Dermis blood vessel endothelial cell (primary cell): ENCODE measurements at places on chromosomes 13 and 19. TPM values are rescaled to one million over a fixed set of nuclear protein-coding genes. Genes with fewer than 3 reads are reported as not detected.

DNA sequence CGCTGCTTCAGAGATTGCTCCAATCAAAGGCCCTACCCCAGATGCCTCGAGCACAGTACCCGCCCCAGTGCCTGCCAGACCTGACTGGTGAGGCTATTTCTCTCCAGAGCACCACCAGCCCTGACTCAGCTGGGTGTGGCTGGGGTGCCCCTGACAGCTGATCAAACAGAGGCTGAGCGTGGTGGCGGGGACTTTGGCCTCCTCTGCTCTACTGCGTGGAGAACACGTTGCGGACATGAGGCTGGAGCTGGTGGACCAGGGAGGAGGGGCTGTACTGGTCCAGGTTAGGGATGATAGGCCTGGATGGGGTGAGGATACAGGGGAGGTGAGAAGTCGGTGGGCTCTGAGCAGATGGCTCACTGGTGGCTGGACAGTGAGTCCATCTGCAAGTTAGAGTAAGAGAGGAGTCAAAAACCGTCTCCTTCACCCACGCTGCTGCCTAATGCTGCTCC is 3.5 kb upstream of the DOCK6 start:
- DNase-seq = peak; percentile 51

GRCh38 chr13:113371061-113371460 is 7.1 kb upstream of the GRTP1 start:
- DNase-seq = no peak

DNA sequence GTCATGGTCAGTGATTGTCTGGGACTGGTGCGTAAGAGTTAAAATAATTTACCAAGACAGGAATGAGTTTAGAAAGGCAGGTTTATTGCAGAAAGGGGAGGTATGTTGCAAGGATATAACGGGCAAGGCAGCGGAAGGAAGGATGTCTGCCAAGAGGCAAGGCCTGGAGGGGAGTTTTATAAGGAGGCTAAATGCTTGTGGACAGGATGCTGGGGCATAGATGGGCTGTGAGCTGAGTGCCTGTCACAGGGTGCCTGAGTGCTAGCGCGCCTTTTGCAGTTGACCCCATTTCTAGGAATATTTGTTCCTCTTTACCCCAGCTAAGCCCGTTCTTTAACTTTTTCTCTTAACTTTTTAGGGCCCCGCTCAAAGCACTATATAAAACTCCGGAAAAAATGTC is 58.7 kb downstream of the TEX26 start:
- DNase-seq = no peak

GRCh38 chr19:29854033-29854432 is 42.2 kb downstream of the CCNE1 start:
- DNase-seq = no peak

DNA sequence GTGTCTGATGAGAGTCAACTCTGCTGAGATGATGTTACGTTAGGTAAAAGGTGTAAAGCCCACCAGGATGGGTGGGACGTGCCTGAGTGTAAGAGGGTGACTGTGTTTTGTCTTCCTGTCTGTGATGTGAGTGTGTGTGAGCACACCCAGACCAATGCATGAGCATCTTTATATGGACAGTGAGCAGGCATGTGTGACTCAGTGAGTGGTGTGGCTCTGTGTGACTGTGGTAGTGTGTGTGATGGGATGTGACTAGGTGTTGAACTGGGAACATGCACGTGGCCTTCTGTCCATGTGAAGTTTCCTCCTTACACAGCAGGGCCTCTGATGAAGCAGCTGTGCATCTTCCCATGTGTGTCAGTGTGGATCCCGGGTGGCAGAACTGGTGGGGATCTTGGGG is 17.8 kb upstream of the LGALS16 start:
- no peak for DNase-seq

GRCh38 chr19:19110410-19111135 is 27.7 kb downstream of the TMEM161A start:
- DNase-seq = peak; percentile 50

DNA sequence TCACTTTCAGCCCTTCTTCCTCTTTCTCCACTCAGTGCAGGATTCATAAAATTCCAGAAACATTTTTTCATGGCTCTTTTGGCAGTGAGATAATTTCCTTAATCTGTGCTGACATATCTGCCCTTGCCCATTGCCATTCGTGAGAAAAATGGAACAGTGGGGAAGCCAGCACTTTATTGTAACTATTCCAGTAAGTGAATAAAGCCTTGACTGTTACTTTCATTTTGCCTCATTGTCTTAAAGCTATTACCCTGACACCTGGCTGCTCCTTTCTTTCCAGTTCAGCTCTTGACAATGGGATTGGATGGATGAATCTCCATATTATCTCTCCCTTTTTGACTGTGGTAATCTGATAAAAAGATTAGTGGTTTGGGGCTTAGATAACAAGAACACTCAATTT is 1068.1 kb upstream of the PCDH20 start:
- no peak for DNase-seq

DNA sequence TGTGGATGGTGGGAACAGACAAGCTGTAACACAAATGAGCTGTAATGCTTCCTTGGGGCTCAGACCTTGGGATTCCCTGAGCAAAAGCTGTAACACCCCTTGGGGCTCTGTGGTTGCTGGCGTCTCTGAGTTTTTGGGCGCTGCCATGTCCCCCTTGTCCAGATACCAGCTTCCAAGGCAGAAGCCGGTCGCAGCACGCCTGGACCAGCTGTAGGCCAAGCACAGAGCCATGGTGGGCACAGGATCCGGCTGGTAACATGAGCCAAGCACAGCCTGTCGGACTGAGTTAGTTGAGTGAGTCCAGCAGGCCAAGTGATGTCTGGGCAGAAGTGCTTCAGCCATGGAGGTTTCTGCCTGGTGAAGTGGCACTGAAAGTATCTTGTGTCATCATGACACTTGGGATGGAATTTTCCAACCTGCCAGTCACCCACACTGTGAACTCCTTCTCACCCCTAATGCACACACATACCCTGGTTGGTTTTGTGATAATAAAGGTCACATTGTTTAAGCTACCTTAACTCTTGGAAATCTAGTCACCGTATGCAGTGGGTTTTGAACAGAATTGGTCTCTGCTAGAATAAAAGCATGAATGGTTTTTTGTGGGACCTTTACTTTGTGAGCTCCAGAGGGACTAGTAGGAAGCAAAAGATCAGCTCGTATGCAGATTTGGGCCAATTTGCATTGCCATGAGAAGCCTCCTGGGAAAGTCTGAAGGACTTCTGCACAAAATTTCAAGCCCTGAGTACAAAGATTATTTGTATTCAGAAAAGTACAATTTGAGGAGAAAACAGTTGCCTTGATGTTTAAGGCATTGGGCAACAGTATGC is 7.0 kb upstream of the ZNF17 start:
- DNase-seq = no peak

- DNase-seq = no peak
These were observed 24.0 kb downstream of the SKA3 start for GRCh38 chr13:21152251-21152899.

DNA sequence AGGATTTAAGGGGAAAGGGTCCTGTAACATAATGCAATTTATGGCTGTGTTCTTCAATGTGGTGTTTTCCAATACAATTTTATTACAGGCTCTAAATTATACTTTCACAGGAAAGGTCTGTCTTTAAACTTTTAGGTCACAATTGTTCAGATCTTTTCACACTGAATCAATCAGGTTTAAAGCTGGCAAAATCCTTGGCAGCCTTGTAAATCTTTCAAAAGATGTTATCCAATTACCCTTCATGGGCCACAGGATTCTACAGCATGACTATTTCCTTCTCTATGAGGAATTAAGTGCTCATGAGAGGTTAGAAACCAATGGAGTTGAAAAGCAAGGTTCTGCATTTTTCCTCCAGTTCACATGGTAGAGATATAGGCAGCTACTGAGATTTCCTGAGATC is 211.5 kb upstream of the MIR17HG start:
- no peak for DNase-seq

DNA sequence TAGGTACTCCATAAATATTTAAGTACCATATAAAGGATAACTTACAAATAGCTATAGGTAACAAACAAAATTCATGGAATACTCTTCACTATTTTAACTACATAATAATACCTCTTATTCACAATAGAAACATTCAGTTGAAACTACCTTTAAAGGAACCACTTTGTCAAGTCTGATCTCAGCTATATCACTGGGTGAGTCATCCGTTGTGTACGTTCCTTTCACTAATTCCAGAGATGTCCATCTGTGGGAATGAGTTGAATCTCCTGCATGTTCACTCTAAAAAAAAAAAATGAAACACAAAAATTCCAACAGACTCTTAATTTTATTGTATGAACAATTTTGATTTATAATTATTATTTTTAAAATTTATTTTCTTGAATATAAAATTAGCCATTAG is 149.4 kb upstream of the FBXL3 start:
- peak; percentile 9 for DNase-seq

DNA sequence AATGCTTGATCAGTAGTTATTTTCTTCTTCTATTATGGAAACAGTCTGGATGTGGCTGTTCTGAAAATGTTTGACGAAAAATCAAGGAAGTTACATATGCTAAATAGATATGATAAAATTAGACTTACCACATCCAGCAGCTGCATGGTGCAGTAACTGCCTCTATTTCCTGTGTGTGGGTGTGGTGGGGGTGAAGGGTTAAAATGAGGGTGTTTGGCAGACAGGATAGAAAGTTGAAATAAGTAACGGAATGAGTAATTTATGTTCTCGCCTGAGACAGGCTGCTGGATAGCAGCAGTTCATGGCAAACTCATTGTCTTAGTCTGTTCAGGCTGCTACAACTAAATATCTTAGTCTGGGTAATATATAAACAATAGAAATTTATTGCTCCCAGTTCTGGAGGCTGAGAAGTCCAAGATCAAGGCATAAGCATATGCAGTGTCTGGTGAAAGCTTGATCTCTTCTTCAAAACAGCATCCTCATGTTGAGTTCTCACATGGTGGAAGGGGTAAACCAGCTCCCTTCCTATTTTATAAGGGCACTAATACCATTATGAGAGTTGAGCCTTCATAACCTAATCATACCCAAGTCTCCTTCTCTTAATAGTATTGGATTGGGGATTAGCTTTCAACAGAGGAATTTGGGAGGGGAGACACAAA is 1248.9 kb downstream of the SLITRK5 start:
- no peak for DNase-seq

DNA sequence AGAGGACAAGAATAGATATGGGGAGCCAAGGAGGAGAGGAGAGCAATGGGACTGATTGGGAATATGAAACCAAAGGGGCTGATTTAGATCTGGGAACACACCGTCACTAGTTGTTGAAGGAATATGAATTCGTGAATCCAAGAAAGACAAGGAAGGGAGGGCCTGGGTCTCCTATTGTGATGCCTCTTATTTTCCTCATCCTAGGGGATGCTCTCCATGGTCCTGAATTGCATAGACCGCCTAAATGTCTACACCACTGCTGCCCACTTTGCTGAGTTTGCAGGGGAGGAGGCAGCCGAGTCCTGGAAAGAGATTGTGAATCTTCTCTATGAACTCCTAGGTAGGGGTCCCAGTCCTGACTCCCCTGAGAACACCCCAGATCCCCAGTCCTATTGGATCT is 21.5 kb downstream of the RYR1 start:
- DNase-seq = peak; percentile 41

GRCh38 chr19:33552928-33553279 is 31.3 kb upstream of the PEPD start:
- DNase-seq = no peak

DNA sequence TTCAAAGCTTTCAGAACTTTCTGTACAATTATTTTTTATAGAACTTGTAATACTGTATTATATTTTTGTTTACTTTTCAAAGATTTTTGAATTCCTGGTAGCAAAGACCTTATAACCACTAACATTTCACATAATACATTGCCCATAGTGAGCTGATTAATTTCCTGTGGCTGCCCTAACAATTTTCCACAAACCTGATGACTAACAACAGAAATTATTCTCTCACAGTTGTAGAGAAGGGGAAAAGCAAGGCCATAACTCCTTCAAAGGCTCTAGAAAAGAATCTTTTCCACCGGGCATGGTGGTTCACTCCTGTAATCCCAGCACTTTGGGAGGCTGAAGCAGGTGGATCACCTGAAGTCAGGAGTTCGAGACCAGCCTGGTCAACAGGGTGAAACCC is 19.1 kb downstream of the KLF12 start:
- peak; percentile 81 for DNase-seq

DNA sequence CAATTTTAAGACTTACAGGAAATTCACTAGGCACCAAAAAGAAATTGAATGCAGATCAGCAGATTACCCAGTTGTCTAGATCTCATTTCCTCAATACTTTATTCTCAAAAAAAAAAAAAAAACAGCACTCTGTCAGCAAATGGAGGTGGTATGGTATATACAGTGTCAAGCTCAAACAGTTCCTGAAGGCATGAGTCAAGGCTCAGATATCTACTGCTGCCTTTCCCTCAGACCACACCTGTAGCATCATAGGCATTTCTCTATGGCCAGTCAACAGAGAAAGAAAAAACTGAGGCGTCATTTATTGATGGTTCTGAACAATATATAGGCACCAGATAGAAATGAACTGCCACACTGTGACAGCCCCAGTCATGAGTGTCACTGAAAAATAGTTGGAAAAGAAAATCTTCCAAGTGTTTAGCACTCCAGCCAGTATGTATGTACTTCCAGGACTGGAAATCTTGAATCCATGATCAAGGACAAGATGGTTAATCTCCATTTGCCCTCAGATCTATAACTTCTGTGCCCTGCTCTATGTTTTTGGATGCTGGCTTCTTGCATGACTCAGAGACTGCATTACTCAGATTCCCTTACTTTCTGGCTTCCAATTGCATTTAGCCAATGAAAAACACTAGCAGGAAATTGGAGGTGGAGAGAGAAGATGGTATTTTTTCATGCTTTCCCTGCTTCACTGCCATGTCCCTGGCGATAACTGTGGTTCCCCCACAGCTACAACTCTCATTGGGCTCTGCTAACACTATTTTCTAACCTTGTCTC is 8.4 kb upstream of the COG3 start:
- DNase-seq = peak; percentile 51

- DNase-seq = peak; percentile 65
These were observed 11.3 kb downstream of the PRKCSH start for GRCh38 chr19:11446652-11447301.

DNA sequence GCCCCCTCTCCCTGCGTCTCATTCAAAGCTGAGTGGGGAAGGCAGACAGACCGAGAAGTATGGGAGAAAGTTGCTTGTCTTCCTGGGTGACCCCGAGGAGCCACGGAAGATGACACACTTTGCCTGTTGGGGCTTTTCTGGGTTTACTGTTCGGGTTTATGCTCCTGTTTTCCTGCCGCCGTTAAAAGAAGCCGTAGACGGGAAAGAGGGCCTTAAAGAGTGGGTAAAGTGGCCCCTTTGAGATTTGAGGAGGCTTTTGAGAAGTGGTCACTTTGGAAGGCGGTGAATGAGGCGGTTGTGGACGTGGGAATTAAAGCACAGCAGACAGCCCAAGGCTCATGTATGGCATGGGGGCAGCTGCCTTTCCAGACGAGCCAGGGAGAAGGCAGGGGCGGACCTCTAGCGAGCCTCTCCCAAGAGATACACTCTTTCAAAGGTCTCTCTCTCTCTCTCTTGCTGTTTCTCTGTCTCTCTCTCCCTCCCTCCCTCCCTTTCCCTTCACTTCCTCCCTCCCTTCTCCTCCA is 493 bp upstream of the LHFPL6 start:
- DNase-seq = peak; percentile 27

Gene TEX29
- 0.14 and 0.85 TPM in 2 replicates for total RNA-seq

Gene DPRX
- total RNA-seq = not detected in 2 replicates

Gene NXNL1
- not detected in 2 replicates for total RNA-seq

Gene SHISA2
- total RNA-seq = 1.1 and 1.7 TPM in 2 replicates

Gene FFAR3
- total RNA-seq = under 0.01 TPM in 1 of 2 replicates, not detected in the other

Gene CEACAM20
- 0.05 TPM in 1 of 2 replicates, not detected in the other for total RNA-seq
